ENCODE measurements at places on chromosomes 13 and 19.

DNA sequence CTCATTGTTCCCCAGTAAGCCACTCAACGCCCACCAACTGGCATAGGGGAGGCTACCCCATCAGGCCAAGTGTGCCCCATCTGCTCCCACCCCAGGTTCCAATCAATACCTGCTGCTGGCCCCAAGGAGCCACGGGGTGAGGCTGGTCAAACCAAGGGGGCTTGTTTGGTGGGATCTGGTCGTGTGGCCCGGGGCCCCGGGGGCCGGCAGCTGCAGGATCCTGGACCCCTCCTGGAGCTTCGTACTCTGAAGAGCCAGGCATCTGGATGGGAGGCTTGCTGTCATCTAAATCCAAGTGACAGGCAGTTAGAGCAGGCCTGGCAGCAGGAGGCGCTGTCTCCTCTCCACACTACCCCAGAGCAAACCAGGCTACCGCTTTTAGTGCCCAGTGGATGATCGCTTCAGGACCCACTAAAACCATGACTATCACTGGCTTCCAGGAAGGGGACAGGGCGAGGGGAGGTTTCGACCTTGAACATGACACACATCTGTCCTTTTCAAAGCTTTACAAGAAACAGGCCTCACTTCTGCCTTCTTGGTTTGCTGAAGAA is 14.2 kb downstream of the CHERP start:
- DNase-seq = no peak

- DNase-seq = no peak
These were observed 12.6 kb upstream of the GARRE1 start for GRCh38 chr19:34241513-34242337.

DNA sequence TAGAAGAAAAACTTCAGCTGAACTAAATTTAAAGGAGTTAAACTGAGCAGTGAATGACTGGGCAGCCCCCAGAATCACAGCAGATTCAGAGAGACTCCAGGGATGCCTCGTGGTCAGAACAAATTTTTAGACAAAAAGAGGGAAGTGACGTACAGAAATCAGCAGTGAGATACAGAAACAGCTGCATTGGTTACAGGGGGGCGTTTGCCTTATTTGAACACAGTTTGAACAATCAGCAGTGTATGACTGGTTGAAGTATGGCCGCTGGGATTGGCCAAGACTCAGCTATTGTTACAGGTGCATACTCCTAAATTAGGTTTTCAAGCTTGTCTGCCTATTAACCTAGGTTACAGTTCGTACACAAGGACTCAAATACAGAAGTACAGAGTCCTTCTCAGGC is 2.2 kb upstream of the SPRYD7 start:
- DNase-seq = no peak

- no peak for DNase-seq
These were observed 1198.2 kb upstream of the PCDH20 start for GRCh38 chr13:62613819-62614218.

All from fibroblast of skin of back (primary cell).